Bronchial epithelial cell (primary cell): ENCODE measurements at places on chromosomes 3 and 15. TPM values are rescaled to one million over a fixed set of nuclear protein-coding genes. Genes with fewer than 3 reads are reported as not detected.

GRCh38 chr3:192794216-192794615 lies 66.9 kb upstream of the FGF12 start:
- no peak for DNase-seq

GRCh38 chr3:5699811-5700210 lies 512.3 kb downstream of the EDEM1 start:
- no peak for DNase-seq

GRCh38 chr3:160980740-160981139 lies 124.4 kb downstream of the B3GALNT1 start:
- DNase-seq, result no peak

- DNase-seq, result no peak
Observed at GRCh38 chr3:45826908-45827307, 15.0 kb downstream of the LZTFL1 start.

DNA sequence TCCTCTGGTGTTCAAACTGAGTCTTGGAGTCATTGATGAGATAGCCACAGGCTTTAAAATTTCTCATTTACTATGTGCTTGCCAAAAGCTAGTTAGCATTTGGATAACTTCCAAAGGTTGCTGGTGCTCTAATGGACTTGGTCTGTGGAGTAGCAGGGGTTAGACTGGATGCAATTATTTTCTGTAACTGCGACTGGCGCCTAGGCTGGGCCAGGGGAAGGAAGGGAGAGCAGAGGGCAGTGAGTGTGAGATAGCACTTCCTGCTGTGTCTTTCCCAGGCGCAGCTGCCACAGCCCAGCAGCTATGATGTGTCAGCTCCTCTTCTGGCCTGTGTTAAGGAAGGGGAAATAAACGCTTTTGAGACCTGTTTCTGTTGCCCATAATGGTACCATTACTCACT lies 98.6 kb downstream of the MYRIP start:
- DNase-seq, result no peak

- no peak for DNase-seq
Observed at GRCh38 chr3:66432767-66433521, 67.9 kb downstream of the LRIG1 start.

- DNase-seq, result no peak
Observed at GRCh38 chr15:80590761-80591355, 104.3 kb upstream of the ABHD17C start.

DNA sequence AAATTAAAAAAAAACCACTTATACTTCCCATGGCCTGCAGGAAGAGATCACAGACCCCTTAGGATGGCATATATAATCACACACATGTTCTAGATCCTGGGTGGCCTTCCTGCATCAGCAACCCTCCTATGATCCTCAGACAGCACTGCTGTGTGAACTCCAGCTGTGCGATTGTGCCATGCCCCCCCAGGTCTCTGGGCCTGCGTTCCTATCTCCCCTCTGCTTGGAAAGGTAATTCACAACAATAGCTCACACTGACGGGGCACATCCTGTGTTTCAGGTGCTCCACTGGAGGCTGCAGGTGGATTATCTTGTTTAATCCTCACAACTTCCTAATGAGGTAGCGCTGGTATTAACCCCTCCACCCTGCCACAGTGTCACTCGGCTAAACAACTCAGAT lies 71.2 kb upstream of the GLCE start:
- no peak for DNase-seq

GRCh38 chr15:78638658-78639314 lies 2.2 kb downstream of the CHRNB4 start:
- DNase-seq, result peak; percentile 29

- DNase-seq, result peak; percentile 86
Observed at GRCh38 chr15:69236505-69236904, 62.2 kb upstream of the PAQR5 start.

- DNase-seq, result no peak
Observed at GRCh38 chr3:144164352-144164751, 192.7 kb downstream of the DIPK2A start.

GRCh38 chr3:61439122-61439458 lies 122.3 kb upstream of the PTPRG start:
- no peak for DNase-seq

GRCh38 chr3:149090907-149091306 lies 4.6 kb upstream of the HLTF start:
- DNase-seq, result no peak

LAMB2 gene
- 174 and 189 TPM in 2 replicates for total RNA-seq

RARRES1 gene
- total RNA-seq, result 2.4 TPM in 1 of 2 replicates, not detected in the other

GNL3 gene
- total RNA-seq, result 167 and 232 TPM in 2 replicates

GPR160 gene
- total RNA-seq, result 1.3 and 2.0 TPM in 2 replicates

TRIM59 gene
- total RNA-seq, result 5.8 and 6.5 TPM in 2 replicates

SLC7A14 gene
- under 0.01 TPM in 1 of 2 replicates, not detected in the other for total RNA-seq

UBA5 gene
- total RNA-seq, result 29.3 and 30.3 TPM in 2 replicates

SERINC4 gene
- total RNA-seq, result 0.13 TPM in 1 of 2 replicates, not detected in the other

BDH1 gene
- total RNA-seq, result 13.7 and 16.8 TPM in 2 replicates

RBP2 gene
- not detected in 2 replicates for total RNA-seq
